Suprapubic skin (tissue), 4 donors: ENCODE measurements at places on chromosomes 6 and 20. TPM values are rescaled to one million over a fixed set of nuclear protein-coding genes. Genes with fewer than 3 reads are reported as not detected.

The IYD gene
- total RNA-seq: 0.13 TPM

The UST gene
- 17.1 TPM for total RNA-seq

GRCh38 chr6:69953491-69953890 is 87.1 kb downstream of the COL19A1 start:
- no peak overlapping the region for H3K27ac ChIP-seq
- no peaks in the 10 kb centered on the region for H3K36me3 ChIP-seq
- no peak overlapping the region for H3K4me3 ChIP-seq
- H3K4me1 ChIP-seq: no peaks in the 10 kb centered on the region
- no peak for DNase-seq

DNA sequence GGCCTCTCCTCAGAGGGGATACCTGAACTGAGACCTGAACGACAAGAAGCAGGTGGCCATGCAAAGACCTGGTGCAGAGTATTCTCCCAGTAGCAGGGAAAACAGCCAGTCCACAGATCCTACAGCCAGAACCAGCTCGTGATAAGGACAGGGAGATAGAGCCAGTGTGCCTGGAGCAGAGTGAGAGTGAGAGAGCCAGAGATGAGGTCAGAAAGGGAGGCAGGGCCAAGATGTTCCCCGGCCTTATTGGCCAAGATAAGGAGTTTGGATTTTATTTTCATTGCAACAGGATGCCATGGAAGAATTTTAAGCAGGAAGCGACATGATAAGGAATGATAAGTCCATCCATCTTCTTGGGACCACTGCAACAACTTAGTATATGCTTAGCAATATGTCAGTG is 111.8 kb downstream of the UBE3D start:
- no peaks in the 10 kb centered on the region for H3K4me1 ChIP-seq
- H3K36me3 ChIP-seq: no peaks in the 10 kb centered on the region
- H3K27ac ChIP-seq: no peak overlapping the region

- no peak overlapping the region for H3K27ac ChIP-seq
- no peak overlapping the region for H3K4me3 ChIP-seq
- H3K27me3 ChIP-seq: no peaks in the 10 kb centered on the region
- no peaks in the 10 kb centered on the region for H3K36me3 ChIP-seq
Measured at GRCh38 chr20:17023036-17023435, 203.8 kb upstream of the PCSK2 start.

- no peak overlapping the region for H3K4me3 ChIP-seq
- H3K27ac ChIP-seq: no peak overlapping the region
- DNase-seq: no peak
- peaks cover 22% of the 10 kb centered on the region for H3K4me1 ChIP-seq
- H3K36me3 ChIP-seq: peaks cover 28% of the 10 kb centered on the region
- no peaks in the 10 kb centered on the region for H3K27me3 ChIP-seq
Measured at GRCh38 chr6:33452496-33452895, 1.9 kb upstream of the ZBTB9 start.

DNA sequence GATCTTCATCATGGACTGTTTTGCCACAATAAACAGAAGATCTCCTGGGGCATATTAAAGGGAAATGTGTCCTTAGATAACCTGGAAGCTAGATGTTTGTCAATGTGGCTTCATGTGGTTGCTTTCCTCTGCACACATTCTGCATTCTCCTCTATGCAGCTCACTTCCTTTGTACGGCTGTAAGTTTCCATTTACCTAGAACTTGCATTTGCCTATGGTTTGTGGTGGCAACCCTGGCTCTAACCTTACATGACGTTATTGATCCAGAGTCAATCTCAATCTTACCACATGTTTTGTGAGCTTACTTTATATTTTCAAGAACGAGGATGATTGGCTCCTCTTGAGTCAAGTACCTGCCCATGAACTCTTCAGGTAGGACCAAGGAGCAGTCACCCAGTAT is 863.1 kb downstream of the MAFB start:
- peak overlapping the region; percentile 54 for H3K27ac ChIP-seq
- H3K27me3 ChIP-seq: no peaks in the 10 kb centered on the region
- no peak overlapping the region for H3K4me3 ChIP-seq
- H3K4me1 ChIP-seq: peaks cover 30% of the 10 kb centered on the region

GRCh38 chr20:57948180-57948955 is 238.6 kb upstream of the PMEPA1 start:
- no peak overlapping the region for H3K4me3 ChIP-seq
- H3K27ac ChIP-seq: no peak overlapping the region
- no peaks in the 10 kb centered on the region for H3K36me3 ChIP-seq
- no peak for DNase-seq

- no peak overlapping the region for H3K4me3 ChIP-seq
- no peaks in the 10 kb centered on the region for H3K36me3 ChIP-seq
- peaks cover 15% of the 10 kb centered on the region for H3K4me1 ChIP-seq
- peak overlapping the region; percentile 21 for H3K27ac ChIP-seq
- no peaks in the 10 kb centered on the region for H3K27me3 ChIP-seq
Measured at GRCh38 chr6:105786890-105787655, 299.1 kb upstream of the PRDM1 start.

DNA sequence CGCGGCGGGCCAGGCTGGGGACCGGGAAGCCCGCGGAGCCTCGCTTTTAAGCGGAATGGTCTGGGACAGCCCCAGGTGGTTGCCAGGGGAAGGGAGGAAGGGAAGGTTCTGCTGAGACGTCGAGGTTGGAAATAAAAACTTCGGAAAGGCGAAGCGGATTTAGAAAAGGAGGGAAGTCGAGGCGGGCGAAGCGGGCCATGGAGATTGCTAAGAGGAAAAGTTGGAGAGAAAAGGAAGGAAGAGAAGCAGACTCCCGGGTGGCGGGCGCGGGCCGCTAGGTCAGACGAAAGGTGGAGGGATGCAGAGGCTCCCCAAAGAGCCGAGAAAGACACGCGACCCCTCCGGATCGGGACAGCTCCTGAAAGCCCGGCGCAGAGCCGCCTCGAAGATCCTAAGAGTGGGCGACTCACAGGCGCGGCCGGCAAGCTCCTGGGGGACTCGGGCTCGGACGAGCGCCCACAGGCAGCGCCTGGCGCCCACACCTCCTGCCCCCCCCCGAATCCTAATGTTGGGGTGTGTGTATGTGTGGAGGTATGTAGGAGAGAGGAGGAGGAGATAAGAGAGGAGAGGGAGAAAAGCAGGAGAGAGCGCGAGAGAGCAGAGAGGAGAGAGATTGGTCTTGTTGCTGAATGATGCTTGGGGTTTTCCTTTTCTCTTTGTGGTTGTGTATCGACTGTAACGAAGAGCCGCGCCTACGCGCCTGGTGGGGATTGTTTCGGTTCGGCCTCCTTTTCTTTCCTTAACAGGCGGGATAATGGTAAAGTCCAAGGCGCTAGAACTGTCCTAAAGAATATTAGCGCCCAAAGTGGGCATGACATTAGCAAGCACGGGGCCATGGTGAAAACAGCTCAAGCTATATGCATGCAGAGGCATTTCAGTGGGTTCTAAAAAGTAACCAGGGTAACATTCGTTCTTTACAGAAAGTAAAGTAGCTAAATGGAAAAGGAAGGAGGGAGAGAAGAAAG is 1.5 kb downstream of the TFAP2B start:
- H3K4me3 ChIP-seq: peak overlapping the region; percentile 54
- H3K4me1 ChIP-seq: peaks cover 22% of the 10 kb centered on the region
- H3K36me3 ChIP-seq: no peaks in the 10 kb centered on the region
- H3K27me3 ChIP-seq: peaks cover 83% of the 10 kb centered on the region
- DNase-seq: peak; percentile 59

GRCh38 chr6:21309807-21310221 is 283.7 kb upstream of the SOX4 start:
- no peaks in the 10 kb centered on the region for H3K27me3 ChIP-seq
- no peak overlapping the region for H3K27ac ChIP-seq
- no peak overlapping the region for H3K4me3 ChIP-seq
- DNase-seq: no peak
- H3K36me3 ChIP-seq: no peaks in the 10 kb centered on the region
- H3K4me1 ChIP-seq: no peaks in the 10 kb centered on the region

- H3K27me3 ChIP-seq: no peaks in the 10 kb centered on the region
- H3K27ac ChIP-seq: no peak overlapping the region
- H3K4me3 ChIP-seq: no peak overlapping the region
- H3K36me3 ChIP-seq: no peaks in the 10 kb centered on the region
- no peaks in the 10 kb centered on the region for H3K4me1 ChIP-seq
Measured at GRCh38 chr6:83466328-83466727, 35.5 kb upstream of the ME1 start.

GRCh38 chr6:78947529-78947928 is 80.2 kb downstream of the IRAK1BP1 start:
- H3K4me1 ChIP-seq: no peaks in the 10 kb centered on the region
- peaks cover 92% of the 10 kb centered on the region for H3K36me3 ChIP-seq
- H3K27ac ChIP-seq: no peak overlapping the region
- no peak overlapping the region for H3K4me3 ChIP-seq
- H3K27me3 ChIP-seq: no peaks in the 10 kb centered on the region
- DNase-seq: no peak

GRCh38 chr6:38193481-38194281 is 374.2 kb downstream of the ZFAND3 start:
- DNase-seq: peak; percentile 23
- no peaks in the 10 kb centered on the region for H3K27me3 ChIP-seq
- H3K4me1 ChIP-seq: no peaks in the 10 kb centered on the region
- no peak overlapping the region for H3K4me3 ChIP-seq

DNA sequence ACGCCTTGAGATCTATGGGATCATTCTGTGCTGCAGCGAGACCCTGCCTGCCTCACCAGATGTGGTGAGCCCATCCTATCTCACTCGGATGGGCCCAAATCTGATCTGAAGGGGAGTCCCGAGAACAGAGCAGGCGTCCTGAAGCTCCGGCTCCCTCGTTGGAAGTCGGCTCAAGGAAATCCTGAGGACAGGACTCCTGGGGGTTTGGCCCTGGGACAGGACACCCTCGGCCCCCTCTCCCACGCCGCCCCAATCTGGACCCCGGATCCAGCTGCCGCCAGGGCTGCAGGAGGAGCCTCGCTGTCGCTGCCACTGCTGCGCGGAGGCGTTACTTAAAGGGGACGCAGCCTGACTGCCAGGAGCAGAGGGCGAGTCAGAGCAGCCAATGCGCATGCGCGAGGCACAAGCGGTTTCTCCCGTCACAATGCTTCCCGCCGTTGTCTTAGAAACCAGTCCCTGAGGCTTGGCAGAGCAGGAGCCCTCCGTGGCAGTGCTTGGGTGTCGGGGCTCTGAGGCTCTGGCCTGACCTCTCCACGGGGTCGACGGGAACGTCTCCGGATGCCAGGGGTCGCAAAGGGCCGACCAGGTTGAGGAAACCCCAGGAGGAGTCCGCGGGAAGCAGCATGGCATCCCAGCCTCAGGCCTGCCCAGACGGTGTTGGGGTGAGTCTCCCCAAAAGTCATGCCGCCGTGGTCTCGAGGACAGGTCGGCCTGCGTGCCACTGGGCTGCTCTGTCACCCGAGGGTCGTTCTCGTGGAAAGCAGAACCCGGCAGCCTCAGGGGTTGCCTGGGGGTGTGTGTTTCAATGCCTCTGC is 1567.8 kb upstream of the DEFB115 start:
- H3K4me1 ChIP-seq: no peaks in the 10 kb centered on the region
- H3K27me3 ChIP-seq: no peaks in the 10 kb centered on the region
- peak overlapping the region; percentile 18 for H3K4me3 ChIP-seq
- no peak overlapping the region for H3K27ac ChIP-seq
- no peaks in the 10 kb centered on the region for H3K36me3 ChIP-seq

DNA sequence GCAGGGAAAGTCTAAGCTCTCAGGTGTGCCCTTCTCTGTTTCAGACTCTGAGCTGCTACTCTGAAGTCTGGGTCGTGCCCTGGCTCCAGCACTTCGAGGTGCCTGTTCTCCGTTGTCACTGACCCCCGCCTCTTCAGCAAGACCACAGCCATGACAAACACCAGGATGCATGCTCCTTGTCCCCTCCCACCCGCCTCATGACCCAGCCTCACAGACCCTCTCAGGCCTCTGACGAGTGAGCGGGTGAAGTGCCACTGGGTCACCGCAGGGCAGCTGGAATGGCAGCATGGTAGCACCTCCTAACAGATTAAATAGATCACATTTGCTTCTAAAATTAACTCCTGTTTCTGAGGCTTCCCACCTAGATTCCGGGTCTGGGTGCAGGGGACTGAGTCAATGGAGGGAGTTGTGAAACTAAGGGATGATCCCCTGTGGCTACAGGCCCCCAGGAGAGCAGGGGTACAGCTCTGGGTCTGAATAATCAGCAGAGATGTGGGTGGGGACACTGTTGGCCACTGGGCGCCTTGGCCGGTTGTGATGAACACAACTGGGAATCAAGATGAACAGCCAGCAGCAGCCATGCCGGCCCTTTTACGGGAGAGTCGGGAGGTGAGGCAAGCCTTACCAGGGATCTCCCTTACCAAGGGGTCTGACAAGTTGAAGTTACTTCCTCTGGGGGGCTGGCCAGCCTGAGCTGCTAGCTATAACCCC is 10.7 kb downstream of the CST7 start:
- DNase-seq: no peak
- H3K4me1 ChIP-seq: no peaks in the 10 kb centered on the region
- H3K27me3 ChIP-seq: no peaks in the 10 kb centered on the region
- no peak overlapping the region for H3K4me3 ChIP-seq

DNA sequence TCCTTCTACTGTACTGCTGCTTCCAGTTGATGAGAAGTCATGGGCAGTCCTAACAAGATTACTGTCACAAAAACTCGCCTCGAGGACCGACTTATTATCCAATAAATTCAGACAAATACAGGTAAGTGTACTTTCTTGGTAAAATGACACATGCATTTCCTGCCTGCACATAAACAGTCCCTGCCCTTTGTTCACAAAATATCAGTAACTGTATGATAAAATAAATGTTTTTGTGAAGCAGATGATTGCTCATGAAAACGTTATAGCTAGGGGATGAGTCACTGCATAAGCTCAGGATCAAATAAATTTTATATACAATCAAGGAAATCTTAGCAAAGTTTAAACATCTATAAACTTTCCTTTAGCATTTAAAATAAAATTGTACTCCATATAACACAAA is 164.5 kb upstream of the RIPOR2 start:
- H3K4me3 ChIP-seq: no peak overlapping the region
- no peak overlapping the region for H3K27ac ChIP-seq
- H3K36me3 ChIP-seq: peaks cover 9% of the 10 kb centered on the region
- H3K4me1 ChIP-seq: peaks cover 4% of the 10 kb centered on the region
- no peak for DNase-seq

DNA sequence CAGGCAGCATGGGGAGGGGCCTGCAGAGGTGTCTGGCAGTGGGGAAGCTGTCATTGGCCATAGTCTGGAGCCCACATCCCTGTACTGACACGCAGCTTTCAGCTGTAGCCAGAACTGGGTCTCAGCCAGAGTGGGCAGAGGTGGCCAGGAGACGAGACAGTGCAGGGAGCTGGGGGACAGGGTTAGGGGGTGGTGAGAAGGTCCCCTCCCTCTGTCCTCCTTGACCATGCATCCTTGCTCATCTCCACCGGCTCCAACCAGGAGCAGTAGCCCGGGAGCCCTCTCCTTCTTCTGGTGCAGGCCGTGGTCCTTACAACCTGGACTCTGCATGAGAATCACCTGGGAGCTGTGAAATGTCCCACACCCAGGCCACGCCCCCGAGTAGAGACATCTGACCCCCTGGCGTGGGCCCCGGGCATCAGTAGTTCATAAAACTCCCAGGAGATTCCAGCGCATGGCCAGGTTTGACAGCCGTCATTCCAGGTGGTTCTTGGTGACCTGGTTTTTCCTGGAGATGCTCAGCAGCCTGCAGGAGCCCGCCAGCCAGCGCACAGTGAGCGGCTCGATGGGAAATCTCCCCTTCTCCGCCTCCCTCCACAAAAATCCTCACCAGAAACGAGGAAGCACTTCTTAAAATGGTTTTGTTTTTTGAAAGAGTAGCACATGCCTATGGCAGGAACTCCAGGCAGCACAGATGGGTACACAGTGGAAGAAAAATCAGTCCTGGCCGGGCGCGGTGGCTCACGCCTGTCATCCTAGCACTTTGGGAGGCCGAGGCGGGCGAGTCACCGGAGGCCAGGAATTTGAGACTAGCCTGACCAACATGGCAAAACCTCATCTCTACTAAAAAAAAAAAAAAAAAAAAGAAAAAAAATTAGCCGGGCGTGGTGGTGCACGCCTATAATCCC is 56.2 kb downstream of the ADNP start:
- no peak overlapping the region for H3K27ac ChIP-seq
- no peak overlapping the region for H3K4me3 ChIP-seq
- H3K4me1 ChIP-seq: no peaks in the 10 kb centered on the region
- H3K27me3 ChIP-seq: no peaks in the 10 kb centered on the region
